ENCODE measurements at places on chromosomes 11 and 22. TPM values are rescaled to one million over a fixed set of nuclear protein-coding genes. Genes with fewer than 3 reads are reported as not detected.
A peak's percentile ranks its signal among the peaks of the same experiment; 100 is the strongest.

APLNR gene
- total RNA-seq: 0.90 TPM

P2RY6 gene
- total RNA-seq: 0.26 TPM

- DNase-seq: peak; percentile 34
These were observed 63.4 kb downstream of the RCN1 start for GRCh38 chr11:32154275-32154674.

DNA sequence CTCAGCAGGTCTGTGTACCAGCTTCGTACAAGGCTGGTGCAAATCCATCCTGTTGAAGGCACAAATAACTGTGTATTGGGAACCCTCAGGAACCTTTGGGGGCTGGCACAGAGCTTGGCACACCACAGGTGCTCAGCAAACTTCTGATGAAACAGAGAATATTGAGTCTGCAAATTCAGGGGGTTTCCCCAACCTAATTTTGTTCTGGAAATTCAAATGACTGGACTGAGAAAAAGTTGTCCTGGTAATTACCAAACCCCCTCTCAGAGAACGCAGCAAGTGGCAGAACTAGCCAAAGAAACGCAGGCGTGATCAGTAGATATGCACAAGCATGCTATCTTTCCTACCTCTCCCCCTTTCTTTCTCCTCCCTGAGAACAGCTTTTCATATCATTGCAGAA is 47.6 kb downstream of the LIF start:
- no peak for DNase-seq

DNA sequence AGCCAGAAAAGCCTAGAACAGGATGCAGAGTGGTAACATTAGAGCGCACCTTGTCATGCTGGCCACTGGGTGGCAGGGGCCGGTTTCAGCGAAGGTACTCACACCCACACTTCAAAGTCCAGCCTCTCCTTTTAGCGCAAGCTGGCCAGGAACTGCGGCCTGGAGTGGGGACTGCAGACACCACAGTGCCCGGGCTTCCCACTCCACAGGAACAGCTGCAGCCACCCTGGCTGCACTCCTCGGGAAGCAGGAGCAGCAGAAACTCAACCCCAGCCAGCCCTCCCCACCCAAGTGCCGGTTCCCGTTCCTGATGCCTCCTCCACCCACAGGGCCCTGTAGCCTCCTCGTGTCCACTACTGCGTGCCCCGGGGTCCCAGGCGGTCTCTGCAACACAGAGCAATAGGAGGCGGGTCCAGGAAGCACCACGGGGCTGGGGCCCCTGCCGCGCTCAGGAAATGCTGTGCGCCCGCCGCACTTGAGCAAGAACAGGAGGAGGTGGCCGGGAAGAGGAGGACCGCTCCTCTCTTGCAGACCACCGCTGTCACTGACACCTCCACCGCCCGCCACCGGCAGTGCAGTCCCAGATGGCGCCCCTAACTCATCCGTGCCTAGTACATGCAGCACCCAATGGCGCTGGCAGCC is 2.2 kb downstream of the RFPL2 start:
- DNase-seq: peak; percentile 51

DNA sequence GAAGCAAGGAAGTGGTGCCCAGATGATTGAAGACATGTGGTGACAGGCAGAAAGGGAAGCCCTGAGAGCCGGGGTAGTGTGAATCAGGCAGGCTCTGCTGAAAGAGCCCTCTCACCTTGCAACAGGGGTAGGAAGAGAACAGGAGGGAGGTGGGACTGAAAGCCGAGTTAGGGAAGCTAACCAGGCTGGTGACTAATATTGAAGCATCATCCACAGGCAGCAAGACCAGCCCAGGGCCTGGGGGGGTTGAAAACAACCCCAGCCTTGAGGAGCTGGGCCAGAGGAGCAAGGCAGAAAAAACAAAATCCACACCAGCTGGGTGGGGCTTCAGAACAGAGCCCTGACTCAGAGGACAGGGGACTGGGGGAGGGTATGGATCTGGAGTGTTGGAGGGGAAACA is 35.0 kb upstream of the CRTAM start:
- DNase-seq: no peak

Data from dermis microvascular lymphatic vessel endothelial cell (primary cell).